ENCODE measurements at places on chromosomes 6 and 20.
A peak's percentile ranks its signal among the peaks of the same experiment; 100 is the strongest.

DNA sequence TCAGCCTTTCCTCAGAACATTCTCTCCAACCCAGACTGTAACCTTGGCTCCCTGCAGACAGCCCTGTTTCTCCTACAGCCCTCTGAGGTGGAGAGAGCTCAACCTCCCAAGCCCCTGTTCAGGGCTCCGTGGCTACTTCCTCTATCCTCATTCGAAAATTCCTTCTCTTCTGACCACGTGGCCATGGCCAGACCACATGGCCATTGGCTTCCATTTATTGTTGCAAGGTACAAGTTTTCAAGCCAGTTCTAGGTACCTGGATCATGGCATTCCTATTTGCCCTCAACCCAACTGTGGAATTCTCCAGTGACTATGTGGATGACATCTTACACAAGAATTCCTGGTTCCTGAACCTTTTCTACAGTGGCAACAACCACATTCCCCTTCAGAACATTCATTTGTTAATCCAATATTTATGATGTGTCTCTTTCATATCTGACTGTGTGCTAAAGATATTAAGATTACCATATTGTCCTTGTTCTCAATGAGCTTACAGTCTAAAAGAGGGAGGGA lies 161.9 kb downstream of the GMPR start:
- DNase-seq, result no peak

DNA sequence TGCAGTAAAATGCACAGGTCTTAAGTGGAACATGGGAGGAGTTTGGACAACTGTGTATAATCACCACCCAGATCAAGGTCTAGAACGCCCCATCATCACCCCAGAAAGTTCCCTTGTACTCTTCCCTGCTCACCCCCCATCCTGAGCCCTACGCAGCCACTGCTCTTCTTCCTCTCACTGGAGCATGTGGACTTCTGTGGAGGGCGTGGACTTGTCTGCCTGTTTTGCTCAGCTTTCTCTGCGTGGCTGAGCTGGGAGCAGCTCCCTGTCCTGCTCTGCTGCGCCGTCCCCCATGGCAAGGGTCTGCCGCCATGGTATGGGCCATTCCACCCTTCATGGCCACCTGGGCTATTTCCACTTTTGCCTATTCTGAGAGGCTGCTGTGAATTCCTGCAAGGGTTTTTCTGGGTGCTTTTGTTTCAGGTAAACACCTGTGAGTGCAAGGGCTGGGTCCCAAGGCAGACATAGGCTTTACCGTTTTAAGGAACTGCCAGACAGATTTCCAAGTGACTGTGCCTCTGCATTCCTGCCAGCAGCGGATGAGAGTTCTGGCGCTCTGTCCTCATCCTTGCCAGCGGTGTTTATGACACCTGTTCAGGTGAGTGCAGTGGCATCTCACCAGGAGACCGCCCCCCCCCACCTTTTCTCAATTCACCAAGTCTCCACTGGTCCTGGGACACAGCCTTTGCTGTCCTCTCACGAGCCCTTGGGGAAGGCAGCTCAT lies 19.7 kb downstream of the PCK1 start:
- no peak for DNase-seq

- DNase-seq, result no peak
Measured at GRCh38 chr6:16684195-16684689, 77.0 kb downstream of the ATXN1 start.

GRCh38 chr6:169164986-169165385 lies 88.7 kb downstream of the THBS2 start:
- no peak for DNase-seq

DNA sequence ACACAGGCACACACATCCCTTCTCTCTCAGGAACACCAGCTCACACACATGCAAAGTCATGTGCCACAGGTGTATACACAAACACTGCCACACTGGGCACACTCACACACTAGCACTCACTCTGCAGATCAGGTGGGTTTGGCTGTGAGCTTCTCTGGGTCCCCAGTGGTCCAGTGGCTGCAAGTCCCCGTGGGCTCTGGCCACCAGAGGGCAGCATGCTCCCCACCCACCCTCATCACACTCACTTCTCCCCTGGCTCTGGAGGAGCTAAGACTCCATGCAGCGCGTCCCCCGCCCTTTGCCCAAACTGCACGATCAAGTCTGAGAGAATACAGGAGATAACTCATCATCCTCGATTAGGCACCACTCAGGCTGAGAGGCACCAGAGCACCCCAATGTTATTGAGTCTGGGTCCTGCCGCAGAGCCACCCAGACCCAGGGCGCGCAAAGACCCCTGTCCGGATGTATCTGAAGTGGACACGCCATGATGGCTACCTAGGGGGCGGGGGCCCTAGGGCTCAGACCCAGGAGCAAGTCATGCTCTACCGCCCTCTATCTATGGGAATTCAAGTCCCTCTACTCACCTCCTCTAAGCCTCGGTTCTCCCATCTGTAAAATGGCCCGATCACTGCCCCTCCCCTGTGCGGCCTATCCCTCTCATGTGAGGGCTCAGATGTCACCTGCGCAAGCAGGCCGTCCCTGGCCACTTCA lies 90.5 kb downstream of the GRM4 start:
- DNase-seq, result peak; percentile 32

GRCh38 chr20:10448270-10449156 lies 13.4 kb downstream of the SLX4IP start:
- no peak for DNase-seq

- no peak for DNase-seq
Measured at GRCh38 chr6:32045811-32046449, 7.7 kb downstream of the CYP21A2 start.

GRCh38 chr6:11278207-11278559 lies 45.7 kb upstream of the NEDD9 start:
- no peak for DNase-seq

- DNase-seq, result no peak
Measured at GRCh38 chr6:44598679-44599078, 211.2 kb downstream of the CDC5L start.

- no peak for DNase-seq
Measured at GRCh38 chr6:100466410-100467128, 1.8 kb upstream of the SIM1 start.
